ELR (cell line): ENCODE measurements at places on chromosomes 3 and 15.

GRCh38 chr3:102614585-102614984, 179.8 kb downstream of the ZPLD1 start:
- DNase-seq: no peak

DNA sequence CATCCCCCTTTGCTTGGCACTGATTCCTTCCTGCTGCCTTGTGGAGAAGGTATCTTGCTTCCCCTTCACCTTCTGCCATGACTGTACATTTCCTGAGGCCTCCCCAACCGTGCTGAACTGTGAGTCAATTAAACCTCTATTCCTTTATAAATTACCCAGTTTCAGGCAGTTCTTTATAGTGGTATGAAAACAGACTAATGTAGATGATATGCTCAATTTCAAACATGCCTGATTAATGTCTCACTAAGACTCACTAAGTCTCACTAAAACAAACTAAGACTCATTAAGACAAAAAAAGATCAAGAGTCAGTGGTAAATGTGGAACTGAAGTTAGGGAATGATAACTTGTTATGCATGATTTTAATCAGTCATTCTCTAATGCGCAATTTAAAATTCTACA, 606.6 kb downstream of the RBMS3 start:
- peak; percentile 22 for DNase-seq

- no peak for DNase-seq
These were observed 521.4 kb upstream of the TGFBR2 start for GRCh38 chr3:30084971-30085403.

DNA sequence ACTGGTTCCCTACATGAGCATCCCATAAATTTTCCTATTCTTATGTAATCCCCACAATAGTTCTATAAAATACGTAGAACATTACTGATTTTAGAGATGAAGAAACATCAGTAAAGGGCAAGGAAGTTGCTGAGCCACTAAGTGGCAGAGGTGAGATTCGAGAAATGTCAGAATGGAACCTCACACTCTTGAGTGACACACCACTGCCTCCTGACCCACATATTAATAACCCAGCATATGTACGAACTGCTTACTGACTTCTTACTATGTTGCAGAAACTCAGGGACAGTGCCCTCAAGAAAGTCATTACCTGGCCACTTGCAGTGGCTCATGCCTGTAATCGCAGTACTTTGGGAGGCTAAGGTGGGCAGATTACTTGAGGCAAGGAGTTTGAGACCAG, 1022.4 kb downstream of the FHIT start:
- no peak for DNase-seq

GRCh38 chr3:161851941-161852566, 355.4 kb downstream of the OTOL1 start:
- peak; percentile 66 for DNase-seq
